Small intestine (tissue), 16 donors: ENCODE measurements at places on chromosomes 11 and 22.

- DNase-seq = no peak
Observed at GRCh38 chr11:2992997-2993325, 832 bp upstream of the NAP1L4 start.

DNA sequence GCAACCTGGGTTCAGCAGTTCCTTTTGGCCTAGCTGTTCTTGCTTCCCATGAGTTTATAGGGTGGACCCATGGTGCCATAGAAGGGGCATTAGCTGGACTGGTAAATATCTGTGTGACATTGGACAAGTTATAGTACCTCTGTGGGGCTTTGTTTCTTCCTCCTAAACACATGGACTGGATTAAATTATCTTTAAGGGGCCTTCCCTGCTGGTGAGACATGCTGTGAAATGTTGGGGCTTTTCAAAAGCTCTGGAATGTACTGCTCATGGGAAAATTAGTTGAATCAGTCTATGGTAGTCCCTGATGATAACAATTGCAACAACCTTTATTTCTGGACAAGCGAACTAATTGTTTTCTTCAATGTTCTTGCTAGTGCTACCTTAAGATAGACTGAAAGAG lies 276.2 kb downstream of the BLID start:
- DNase-seq = no peak

- DNase-seq = no peak
Observed at GRCh38 chr22:22219140-22219996, 25.2 kb upstream of the VPREB1 start.

DNA sequence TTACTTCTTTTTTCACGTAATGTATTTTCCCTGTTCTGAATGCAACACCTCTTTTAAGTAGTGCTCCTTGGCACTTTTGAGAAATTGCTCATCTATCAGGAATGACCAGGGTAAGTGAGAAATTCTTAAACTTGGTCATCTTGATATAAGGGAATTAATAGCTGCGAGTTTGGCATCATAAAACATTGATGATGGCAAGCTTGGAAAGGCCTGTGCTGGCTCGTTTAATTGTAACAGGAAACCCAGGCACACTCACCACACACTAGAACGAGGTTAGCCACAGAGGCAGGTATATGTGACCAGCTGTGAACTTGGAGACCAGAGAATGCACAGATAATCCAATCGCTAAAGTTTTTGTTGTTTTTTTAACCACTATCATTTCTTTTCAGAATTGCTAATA lies 24.3 kb downstream of the FAM118A start:
- DNase-seq = no peak

GRCh38 chr11:66335531-66336233 lies 552 bp downstream of the RIN1 start:
- peak; percentile 41 for DNase-seq
